ENCODE measurements at places on chromosomes 13 and 19.

DNA sequence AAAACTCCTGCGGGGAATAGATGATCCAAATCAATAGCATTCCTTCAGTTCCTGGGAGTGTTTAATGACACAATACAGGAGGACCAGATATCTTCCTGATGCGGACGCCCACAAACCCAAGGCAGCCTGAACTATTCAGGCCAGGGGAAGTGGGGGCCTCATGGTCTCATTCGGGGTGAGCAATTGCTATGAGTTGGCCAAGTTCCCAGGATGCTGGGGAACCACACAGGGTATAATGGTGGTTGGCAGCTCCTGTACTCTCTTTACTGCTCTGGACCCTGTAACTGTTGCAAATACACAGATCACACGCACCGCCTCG is 401.2 kb downstream of the IRS2 start:
- peak; percentile 44 for DNase-seq

DNA sequence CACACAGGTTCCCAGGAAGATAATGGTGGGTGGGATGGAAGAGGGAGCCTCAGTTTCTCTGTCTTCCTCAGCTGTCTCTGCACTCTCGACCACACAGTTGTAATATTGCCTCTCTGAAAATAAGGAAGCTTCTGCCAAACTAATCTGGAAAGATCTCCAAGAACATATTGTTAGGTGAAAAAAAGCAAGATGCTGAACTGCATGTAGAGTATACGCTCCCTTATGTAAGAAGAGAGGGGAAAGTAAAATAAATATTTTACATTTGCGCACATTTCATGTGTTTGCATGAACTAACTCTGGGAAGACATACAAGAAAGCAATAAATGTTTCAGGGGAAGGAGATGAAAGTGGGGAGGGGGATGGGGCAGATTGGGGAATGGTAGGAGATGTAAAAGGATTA is 41.9 kb upstream of the CACNA1A start:
- DNase-seq, result no peak

DNA sequence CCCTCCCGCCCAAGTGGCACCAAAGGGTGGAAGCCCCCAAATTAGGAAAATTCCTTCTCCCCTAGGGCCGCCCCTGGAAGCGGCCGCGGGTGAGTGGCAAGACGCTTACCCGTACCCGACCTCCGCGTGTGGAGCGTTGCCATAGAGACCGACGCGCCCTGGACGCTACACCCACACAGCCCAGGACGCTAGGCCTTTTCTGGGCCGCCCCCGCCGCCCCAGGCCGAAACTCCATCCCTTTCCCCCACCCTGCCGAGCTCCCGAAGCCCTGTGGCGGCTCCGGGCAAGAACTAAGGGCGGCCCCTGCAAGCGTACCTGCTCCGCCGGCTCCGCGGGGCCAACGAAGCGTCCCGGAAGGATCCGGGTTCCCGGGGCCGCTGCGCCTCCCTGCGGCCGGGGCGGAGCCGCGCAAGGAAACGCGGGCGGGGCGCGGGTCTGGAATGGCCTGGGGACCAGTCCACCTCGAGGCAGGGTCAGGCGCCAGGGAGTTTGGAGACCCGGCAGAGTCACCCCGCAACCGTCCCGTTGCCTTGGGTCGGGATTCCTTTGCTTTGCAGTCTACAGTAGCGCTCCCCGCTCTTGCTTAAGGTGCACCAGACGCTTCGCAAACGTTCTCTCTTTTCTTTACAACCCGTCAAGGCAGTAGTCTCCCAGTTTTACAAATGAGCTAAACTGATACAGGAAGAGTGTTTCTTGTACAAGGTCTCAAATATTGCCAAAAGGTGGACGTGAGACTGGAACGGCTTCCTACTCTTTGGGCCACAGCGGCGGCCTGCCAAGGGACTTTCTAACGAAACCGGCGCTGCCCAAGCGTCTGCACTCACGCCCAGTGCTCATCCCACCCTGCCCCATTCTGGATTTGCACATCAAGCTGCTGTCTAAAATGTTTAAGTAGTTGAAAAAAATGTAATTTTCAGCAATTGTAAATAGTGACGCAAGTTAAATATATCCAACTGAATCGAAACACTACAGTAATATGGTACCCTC is at the start of gene NEK5:
TSS of gene NEK5 (minus strand) at position 360 of the 987 bp plus-strand sequence. CDS start 1,591 bp downstream, outside the sequence.
- peak; percentile 75 for DNase-seq

DNA sequence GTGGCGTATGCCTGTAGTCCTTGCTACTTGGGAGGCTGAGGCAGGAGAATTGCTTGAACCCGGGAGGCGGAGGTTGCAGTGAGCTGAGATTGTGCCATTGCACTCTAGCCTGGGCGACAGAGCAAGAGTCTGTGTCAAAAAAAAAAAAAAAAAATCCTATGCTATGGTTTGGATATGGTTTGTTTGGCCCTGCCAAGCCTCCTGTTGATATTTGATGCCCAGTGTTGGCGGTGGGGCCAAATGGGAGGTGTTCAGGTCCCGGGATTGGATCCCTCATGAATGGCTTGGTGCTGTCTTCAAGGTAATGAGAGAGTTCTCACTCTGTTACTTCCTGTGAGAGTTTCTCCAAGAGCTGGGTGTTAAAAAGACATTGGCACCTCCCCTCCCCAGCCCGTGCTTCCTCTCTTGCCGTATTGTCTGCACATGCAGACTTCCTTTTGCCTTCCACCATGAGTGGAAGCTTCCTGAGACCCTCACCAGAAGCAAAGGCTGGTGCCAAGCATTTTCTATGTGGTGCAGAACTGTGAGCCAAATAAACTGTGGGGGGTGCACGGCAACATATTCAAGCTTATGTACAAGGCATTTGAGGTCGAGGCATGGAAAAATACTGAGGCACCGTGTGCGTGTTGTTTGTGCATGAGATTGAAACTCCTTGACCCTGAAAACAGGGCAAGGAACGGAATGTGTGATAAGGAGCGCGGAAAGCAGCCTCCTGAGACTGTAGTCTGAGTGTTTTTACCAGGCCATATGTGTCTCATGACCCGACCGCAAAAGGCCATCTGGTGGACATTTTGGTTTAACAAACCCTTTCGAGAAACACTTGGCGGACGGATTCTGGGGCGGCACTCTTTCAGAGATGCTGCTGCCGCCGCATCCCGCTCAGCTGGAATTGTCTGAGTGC is 7.3 kb downstream of the SIGLEC9 start:
- peak; percentile 74 for DNase-seq

GRCh38 chr13:98443329-98443728 is 133.6 kb downstream of the STK24 start:
- no peak for DNase-seq

DNA sequence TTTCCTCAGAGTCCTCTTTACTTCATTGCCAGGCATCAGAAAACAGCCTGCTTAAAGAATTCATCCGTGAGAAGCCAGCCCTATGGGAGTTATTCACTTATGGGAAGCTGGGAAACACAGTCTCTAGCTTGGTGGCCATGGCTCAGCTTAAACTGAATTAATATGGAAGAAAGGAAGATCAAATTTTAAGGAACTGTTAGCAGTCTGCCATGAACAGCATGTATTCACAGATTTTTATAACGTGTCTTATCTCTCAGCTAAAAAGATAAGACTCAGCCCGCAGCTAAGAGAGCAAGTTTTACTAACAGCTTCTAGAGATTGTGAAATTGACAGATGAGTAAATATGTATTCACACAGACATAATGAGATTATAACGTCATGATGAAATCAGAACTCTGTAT is 253.7 kb upstream of the RXFP2 start:
- DNase-seq, result peak; percentile 67

DNA sequence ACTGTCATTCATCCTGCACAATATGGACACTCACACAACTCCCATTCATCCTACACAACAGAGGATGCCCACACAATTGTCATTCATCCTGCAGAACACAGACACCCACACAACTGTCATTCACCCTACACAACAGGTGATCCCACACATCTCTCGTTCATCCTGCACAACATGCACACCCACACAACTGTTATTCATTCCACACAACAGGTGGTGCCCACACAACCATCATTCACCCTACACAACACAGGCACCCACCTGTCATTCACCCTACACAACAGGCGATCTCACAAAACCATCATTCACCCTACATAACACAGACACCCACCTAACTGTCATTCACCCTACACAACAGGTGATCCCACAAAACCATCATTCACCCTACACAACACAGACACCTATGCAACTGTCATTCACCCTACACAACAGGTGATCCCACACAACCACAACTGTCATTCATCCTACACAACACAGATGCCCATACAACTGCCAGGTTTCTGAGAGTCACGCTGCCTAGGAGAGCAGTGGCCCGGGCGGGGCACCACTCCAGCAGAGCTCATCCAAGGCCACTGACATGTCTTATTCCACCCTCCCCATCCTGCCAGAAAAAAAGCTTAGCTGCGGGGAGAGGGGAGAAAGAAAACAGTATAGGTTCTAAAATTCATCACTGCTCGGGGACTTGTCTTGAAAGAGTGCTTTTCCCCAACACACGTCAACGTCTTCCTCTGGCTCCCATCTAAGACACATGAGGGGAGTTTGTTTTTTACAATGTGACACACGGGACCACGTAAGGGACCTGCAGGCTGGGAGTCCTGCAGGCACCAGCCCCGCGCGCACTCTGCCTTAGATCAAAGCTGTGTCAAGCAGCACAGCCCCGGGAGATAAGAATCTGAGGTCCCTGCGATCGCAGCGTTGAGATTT is 44.0 kb downstream of the KLF2 start:
- peak; percentile 17 for DNase-seq
